Nephron progenitor cell (in vitro differentiated cells): ENCODE measurements at places on chromosomes 7 and 10.

DNA sequence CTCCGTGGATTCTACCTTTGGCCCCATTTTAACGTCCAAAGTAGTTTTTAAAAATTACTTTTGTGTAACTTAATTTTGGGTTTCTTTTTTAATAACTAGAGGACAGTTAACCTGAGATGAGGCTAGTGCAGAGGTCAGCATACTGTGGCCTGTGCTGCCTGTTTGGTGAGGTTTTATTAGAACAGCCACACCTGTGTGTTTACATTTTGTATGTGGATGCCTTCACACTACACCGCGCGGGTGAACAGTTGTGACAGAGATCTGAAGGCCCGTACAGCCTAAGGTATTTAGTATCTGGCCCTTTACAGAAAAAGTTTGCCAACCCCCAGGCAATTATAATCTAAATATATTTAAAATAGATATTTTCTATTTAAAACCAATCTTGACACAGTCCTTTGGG is 46.9 kb downstream of the STK17A start:
- H3K36me3 ChIP-seq, result peaks cover 75% of the 10 kb centered on the region
- H3K4me1 ChIP-seq, result peaks cover 5% of the 10 kb centered on the region
- H3K27ac ChIP-seq, result no peak overlapping the region

GRCh38 chr10:75487755-75488125 is 56.3 kb downstream of the LRMDA start:
- H3K27ac ChIP-seq, result no peak overlapping the region
- no peak overlapping the region for H3K4me3 ChIP-seq
- peaks cover 6% of the 10 kb centered on the region for H3K27me3 ChIP-seq
- peaks cover 16% of the 10 kb centered on the region for H3K36me3 ChIP-seq
- DNase-seq, result no peak

- DNase-seq, result no peak
- no peaks in the 10 kb centered on the region for H3K4me1 ChIP-seq
- no peak overlapping the region for H3K27ac ChIP-seq
Observed at GRCh38 chr10:3648170-3648569, 136.8 kb downstream of the KLF6 start.

DNA sequence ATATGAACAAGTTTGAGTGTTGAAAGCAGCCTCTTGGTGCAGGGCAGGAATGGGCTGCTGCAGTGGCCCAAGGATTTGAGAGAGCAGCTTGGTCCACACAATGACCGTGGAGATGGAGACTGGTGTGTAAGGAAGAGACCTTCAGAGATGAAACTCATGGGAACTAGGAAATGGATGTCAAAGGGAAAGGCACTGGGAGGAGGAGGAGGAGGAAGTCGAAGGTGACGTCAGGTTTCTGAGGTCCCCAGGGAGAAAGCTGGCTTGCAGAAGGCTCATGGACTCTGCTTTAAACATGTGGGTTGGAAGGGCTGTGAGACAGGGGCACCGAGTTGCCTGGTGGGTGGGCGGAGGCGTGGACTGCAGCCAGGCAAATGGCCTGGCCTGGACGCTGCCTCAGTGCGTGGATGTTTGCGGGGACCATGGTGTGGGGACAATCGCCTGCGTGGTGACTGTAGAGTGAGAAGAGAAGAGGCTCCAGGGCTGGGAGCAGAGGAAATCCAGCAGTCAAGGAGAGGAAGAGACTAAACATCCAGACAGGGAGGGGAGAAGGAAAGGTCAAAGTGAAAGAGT is 14.6 kb downstream of the C10orf71 start:
- DNase-seq, result no peak
- no peak overlapping the region for H3K4me3 ChIP-seq
- no peak overlapping the region for H3K27ac ChIP-seq
- no peaks in the 10 kb centered on the region for H3K4me1 ChIP-seq

DNA sequence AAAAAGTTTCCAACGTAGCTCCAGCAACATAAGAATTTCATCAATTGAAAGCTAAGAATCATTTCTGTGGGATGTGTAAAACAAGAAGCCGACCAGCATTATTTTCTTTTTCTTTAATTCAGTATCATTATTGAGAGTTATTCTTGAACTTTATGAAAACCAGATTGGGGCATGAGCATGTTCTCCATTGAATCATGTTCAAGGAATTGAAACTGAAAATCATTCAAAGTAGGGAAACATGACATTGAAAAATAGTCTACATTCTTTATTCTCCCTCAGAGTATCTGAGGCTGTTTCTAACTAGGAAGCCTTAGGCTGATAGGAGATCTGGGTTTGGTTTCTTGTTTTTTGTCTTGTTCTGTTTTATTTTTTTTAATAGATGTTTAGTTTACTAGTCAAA is 253.7 kb downstream of the DYNC1I1 start:
- no peak overlapping the region for H3K27ac ChIP-seq
- DNase-seq, result no peak
- no peak overlapping the region for H3K4me3 ChIP-seq
- no peaks in the 10 kb centered on the region for H3K4me1 ChIP-seq
- H3K27me3 ChIP-seq, result no peaks in the 10 kb centered on the region

- H3K27me3 ChIP-seq, result peaks cover 9% of the 10 kb centered on the region
- H3K4me3 ChIP-seq, result no peak overlapping the region
- no peak overlapping the region for H3K27ac ChIP-seq
Observed at GRCh38 chr7:116610210-116610609, 61.8 kb upstream of the MET start.

DNA sequence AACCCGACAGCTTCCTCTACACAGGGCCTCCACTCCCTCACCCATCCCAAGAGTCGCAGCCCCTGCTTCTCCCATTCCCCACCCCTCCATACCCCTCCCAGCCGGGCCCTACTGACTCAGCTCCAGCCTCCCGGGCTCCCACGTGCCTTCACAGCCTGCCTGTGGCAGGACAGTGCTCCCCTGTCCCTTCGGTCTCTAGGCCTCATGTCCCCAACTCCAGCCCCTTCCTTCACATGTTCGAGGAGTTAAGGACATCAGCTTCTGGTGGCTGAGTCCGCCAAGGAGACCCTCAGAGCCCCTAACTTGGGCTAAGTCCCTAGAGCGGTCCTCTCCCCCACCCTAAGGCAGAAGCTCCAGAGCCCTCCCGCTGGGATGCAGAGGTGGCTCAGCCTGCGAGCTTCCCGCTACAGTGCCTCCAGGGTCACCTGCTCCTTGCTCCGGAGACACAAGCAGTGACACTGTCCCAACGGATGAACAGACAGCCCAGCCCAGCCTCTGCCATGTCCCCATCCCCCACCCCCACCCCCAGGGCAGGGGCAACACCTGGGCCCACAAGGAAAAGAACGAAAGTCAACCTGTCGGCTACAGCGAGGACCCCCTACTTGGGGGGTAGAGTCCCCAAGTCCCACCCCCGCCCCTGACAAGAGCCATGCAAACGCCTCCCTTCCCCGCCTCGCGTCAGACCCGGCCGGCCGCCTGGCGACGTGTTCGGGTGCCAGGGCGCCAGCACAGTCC is 716 bp downstream of the SMARCD3 start:
- peak overlapping the region; percentile 91 for H3K4me3 ChIP-seq
- peak; percentile 45 for DNase-seq
- H3K36me3 ChIP-seq, result no peaks in the 10 kb centered on the region
- H3K4me1 ChIP-seq, result peaks cover 75% of the 10 kb centered on the region
- no peak overlapping the region for H3K27ac ChIP-seq

GRCh38 chr7:117949232-117949631 is 76.0 kb upstream of the CTTNBP2 start:
- no peak overlapping the region for H3K4me3 ChIP-seq
- DNase-seq, result no peak
- no peaks in the 10 kb centered on the region for H3K36me3 ChIP-seq
- no peak overlapping the region for H3K27ac ChIP-seq

- no peak overlapping the region for H3K27ac ChIP-seq
- no peak for DNase-seq
- peaks cover 10% of the 10 kb centered on the region for H3K27me3 ChIP-seq
Observed at GRCh38 chr10:88423732-88424131, 159.4 kb downstream of the RNLS start.

GRCh38 chr7:70620333-70621055 is 511.4 kb upstream of the GALNT17 start:
- H3K4me1 ChIP-seq, result peaks cover 60% of the 10 kb centered on the region
- peak overlapping the region; percentile 43 for H3K27ac ChIP-seq
- peaks cover 58% of the 10 kb centered on the region for H3K27me3 ChIP-seq
- H3K36me3 ChIP-seq, result peaks cover 13% of the 10 kb centered on the region

DNA sequence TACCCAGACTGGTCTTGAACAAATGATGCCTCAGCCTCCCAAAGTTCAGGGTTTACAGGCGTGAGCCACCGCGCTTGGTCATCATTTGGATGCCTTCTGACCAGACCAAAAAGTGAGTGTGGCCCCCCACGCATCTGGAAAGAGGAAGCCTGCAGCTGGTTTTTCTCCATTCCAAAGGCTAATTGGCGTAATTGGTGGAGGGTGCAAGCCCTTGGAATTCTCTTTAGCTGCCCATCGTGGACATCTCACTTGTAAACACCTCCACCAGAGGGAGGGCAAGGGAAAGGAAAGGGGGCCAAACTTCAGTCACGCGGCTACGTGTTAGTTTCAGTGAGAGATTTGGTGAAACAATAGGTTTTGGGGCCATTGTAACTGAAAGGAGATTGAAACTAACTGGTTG is 4.1 kb upstream of the ARHGAP21 start:
- H3K27me3 ChIP-seq, result no peaks in the 10 kb centered on the region
- peaks cover 11% of the 10 kb centered on the region for H3K4me1 ChIP-seq
- H3K27ac ChIP-seq, result no peak overlapping the region
- no peaks in the 10 kb centered on the region for H3K36me3 ChIP-seq

DNA sequence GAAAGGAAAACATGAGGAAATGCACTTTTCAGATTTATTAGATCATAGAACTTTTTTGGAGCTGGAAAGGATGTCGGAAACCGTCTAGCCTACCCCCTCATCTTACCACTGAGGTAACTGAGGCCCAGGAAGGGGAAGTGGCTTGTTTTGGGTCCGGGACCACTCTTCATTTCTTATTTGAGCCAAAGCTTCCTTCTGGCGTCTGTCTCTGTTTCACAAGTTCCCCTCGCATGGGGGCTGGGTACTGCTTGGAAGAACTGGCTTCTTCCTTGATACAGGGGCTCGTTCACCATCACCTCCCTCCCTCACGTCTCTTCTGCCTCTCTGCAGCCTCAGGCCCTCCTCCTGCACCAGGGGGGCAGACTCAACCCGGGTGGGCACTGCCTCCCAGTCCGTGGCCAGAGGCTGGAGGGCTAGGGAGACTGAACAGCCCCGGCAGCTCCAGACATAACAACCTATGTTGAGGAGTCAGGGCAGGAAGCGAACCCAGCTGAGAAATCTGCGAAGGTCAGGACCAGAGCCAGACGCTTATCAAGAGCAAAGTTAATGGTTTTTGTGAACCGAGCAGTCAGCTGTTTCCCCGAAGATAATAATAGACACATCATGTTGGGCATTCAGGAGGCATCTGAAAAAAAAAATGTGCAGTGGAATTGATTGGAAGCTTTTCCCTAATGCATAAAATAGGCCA is 12.9 kb downstream of the HTRA1 start:
- H3K36me3 ChIP-seq, result no peaks in the 10 kb centered on the region
- H3K4me3 ChIP-seq, result peak overlapping the region; percentile 43
- peaks cover 56% of the 10 kb centered on the region for H3K4me1 ChIP-seq
- H3K27me3 ChIP-seq, result peaks cover 23% of the 10 kb centered on the region

DNA sequence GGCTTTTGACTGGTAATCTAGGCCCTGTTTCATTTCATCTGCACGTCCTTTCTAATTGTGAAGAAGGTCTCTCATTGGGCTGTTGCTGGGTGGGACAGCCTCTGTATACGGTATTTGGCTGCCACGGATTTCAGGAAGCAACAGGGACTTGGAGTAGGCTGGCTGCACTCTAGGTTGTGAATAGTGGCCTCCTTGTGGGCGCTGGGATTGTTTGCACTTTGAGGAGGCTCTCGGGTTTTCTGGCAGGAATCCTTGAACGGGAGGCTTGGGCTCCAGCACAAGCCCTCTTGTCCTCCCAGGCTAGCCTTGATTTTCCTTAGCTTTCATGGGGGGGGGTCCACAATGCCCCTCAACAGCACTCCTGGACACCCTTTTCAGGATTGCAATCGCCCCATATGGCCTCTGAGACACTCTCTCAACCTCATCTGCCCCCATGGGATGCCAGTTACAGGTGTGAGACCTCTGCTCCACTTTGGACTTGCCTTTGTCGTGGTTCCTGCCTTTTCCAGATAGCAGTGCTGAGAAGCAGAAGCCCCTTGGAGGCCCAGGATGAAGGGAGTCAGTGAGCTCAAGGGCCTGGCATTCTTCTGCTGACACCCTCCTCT is 33.9 kb upstream of the ZNF273 start:
- no peak overlapping the region for H3K4me3 ChIP-seq
- H3K27me3 ChIP-seq, result peaks cover 12% of the 10 kb centered on the region
- no peaks in the 10 kb centered on the region for H3K4me1 ChIP-seq
- H3K36me3 ChIP-seq, result no peaks in the 10 kb centered on the region
- H3K27ac ChIP-seq, result no peak overlapping the region
- DNase-seq, result no peak

- DNase-seq, result no peak
- H3K4me1 ChIP-seq, result peaks cover 6% of the 10 kb centered on the region
- no peaks in the 10 kb centered on the region for H3K27me3 ChIP-seq
Observed at GRCh38 chr7:134993877-134994456, 7.7 kb downstream of the AGBL3 start.

DNA sequence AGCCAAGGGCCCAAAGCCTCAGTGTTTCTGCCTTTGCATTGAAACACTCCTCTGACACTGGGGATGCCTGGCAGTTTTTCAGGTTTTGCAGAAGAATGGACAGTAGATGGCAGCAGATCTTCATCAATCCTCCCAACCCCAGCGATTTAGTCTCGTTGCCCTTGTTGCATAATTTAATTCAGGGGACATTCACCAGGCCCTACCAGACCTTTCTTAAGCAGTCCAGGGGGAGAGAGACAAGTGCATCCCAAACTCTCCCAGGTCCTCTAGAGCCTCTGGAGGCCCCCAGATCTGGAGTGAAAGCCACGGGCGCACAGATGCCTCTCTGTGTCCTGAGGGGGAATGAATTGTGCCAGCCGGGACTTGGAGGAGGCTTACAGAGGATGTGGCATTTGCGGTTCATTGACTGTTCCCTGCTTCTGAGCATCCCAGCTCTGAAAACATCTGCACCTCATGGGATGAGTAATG is 29.6 kb downstream of the MINDY4 start:
- no peak overlapping the region for H3K4me3 ChIP-seq
- peaks cover 26% of the 10 kb centered on the region for H3K36me3 ChIP-seq
- peaks cover 46% of the 10 kb centered on the region for H3K4me1 ChIP-seq
- no peak overlapping the region for H3K27ac ChIP-seq

- H3K27me3 ChIP-seq, result peaks cover 20% of the 10 kb centered on the region
- no peak overlapping the region for H3K4me3 ChIP-seq
- no peak overlapping the region for H3K27ac ChIP-seq
- peak; percentile 41 for DNase-seq
- no peaks in the 10 kb centered on the region for H3K4me1 ChIP-seq
Observed at GRCh38 chr7:128427289-128427891, 17.6 kb upstream of the IMPDH1 start.

GRCh38 chr7:57529931-57530330 is 80.0 kb downstream of the ZNF716 start:
- DNase-seq, result no peak
- no peak overlapping the region for H3K4me3 ChIP-seq
- no peaks in the 10 kb centered on the region for H3K4me1 ChIP-seq
- H3K27ac ChIP-seq, result no peak overlapping the region
